Heart left ventricle (tissue), 16 donors: ENCODE measurements at places on chromosomes 1 and 21. TPM values are rescaled to one million over a fixed set of nuclear protein-coding genes. Genes with fewer than 3 reads are reported as not detected.

GRCh38 chr1:12615865-12616708 is 1.9 kb downstream of the DHRS3 start:
- peaks cover 57% of the 10 kb centered on the region for H3K4me1 ChIP-seq
- H3K36me3 ChIP-seq = peaks cover 13% of the 10 kb centered on the region
- peak overlapping the region; percentile 70 for H3K4me3 ChIP-seq
- H3K27me3 ChIP-seq = no peaks in the 10 kb centered on the region
- peak overlapping the region; percentile 97 for H3K27ac ChIP-seq

DCST1 gene
- not detected for total RNA-seq

B3GALT5 gene
- 0.02 TPM for total RNA-seq

DNA sequence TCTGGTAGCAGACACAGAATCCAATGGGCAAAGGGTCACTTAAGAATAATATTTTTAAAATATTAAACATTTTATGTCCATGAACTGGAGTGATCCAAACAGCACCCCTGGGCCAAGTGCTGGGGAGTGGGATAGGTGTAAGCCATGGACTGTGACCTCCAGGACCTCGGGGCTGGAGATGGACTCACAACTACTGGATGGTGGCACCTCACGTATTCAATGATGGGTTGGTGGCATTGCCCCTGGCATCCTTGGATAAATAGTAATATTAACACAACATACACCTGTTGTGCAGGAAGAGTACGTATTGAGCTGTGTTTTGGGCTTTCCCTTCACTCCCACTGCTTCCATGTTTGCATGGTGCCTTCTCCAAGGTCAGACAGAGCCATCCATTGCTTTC is 39.3 kb upstream of the TENT5C start:
- H3K27ac ChIP-seq = no peak overlapping the region
- no peak for DNase-seq
- H3K27me3 ChIP-seq = no peaks in the 10 kb centered on the region

GRCh38 chr1:204894031-204894430 is 23.4 kb downstream of the NFASC start:
- no peak for DNase-seq
- no peak overlapping the region for H3K4me3 ChIP-seq
- no peaks in the 10 kb centered on the region for H3K36me3 ChIP-seq

TRAF3IP3 gene
- 0.90 TPM for total RNA-seq

- no peak for DNase-seq
- H3K4me3 ChIP-seq = no peak overlapping the region
- no peaks in the 10 kb centered on the region for H3K4me1 ChIP-seq
- H3K27ac ChIP-seq = no peak overlapping the region
- no peaks in the 10 kb centered on the region for H3K27me3 ChIP-seq
Observed at GRCh38 chr1:169568497-169568896, 17.8 kb downstream of the F5 start.
